GM23248 (cell line): ENCODE measurements at places on chromosomes 6 and 20. TPM values are rescaled to one million over a fixed set of nuclear protein-coding genes. Genes with fewer than 3 reads are reported as not detected.

NRN1 gene
- 78.5 and 94.6 TPM in 2 replicates for total RNA-seq

MAP3K5 gene
- 3.3 and 4.1 TPM in 2 replicates for total RNA-seq

DNA sequence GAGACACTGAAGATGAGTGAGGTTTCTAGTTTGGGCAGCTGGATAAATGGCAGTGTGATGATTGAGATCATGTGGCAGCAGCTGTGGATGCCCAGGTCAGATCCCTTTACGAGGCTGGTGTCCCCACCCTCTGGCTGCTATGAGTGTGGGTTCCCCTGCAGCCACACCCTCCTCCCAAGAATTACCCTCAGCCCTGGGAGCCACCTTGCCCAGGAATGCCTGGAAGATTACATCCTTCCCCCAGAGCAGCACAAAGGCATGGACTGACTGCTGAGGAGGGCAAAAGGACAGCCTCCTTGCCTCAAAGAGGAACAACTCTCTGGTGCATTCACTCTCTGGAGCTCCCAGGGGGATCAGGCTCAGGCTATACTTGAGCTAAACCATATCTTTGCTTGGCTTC lies 15.0 kb upstream of the PKHD1 start:
- no peak overlapping the region for H3K27ac ChIP-seq
- DNase-seq = no peak
- H3K27me3 ChIP-seq = no peaks in the 10 kb centered on the region; the same call in 1 of the 2 replicates
- H3K36me3 ChIP-seq = no peaks in the 10 kb centered on the region
- no peaks in the 10 kb centered on the region for H3K4me1 ChIP-seq

GRCh38 chr20:59667981-59668515 lies 63.7 kb downstream of the PHACTR3 start:
- DNase-seq = no peak
- H3K4me1 ChIP-seq = no peaks in the 10 kb centered on the region
- no peak overlapping the region for H3K27ac ChIP-seq
- H3K4me3 ChIP-seq = no peak overlapping the region
- H3K27me3 ChIP-seq = no peaks in the 10 kb centered on the region; the same call in 1 of the 2 replicates
- H3K36me3 ChIP-seq = no peaks in the 10 kb centered on the region
